ENCODE measurements at places on chromosomes 2 and 18.

- no peak for DNase-seq
Observed at GRCh38 chr2:187390891-187391290, 57.2 kb downstream of the CALCRL start.

DNA sequence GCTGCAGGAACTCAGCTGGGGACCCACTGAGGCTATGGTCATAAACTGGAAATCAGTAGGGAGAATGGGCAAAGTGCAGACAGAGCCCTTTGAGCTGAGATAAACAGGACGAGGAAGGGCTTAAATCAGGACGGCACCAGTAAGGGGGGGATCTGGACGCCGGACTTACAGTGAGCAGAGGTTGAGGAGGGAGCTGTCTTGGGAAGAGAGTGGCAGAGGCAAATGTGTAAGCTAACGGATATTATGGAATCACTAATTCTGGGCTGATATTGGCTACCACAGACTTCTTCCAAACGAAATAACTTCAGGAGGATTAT lies 539 bp downstream of the CYP27A1 start:
- peak; percentile 25 for DNase-seq

- no peak for DNase-seq
Observed at GRCh38 chr18:77144451-77145118, 12.0 kb upstream of the MBP start.

GRCh38 chr2:19362094-19362754 lies 3.8 kb upstream of the OSR1 start:
- no peak for DNase-seq

GRCh38 chr2:99852956-99853355 lies 289.4 kb downstream of the AFF3 start:
- DNase-seq, result no peak

GRCh38 chr2:173991856-173992588 lies 26.8 kb upstream of the SP3 start:
- no peak for DNase-seq

DNA sequence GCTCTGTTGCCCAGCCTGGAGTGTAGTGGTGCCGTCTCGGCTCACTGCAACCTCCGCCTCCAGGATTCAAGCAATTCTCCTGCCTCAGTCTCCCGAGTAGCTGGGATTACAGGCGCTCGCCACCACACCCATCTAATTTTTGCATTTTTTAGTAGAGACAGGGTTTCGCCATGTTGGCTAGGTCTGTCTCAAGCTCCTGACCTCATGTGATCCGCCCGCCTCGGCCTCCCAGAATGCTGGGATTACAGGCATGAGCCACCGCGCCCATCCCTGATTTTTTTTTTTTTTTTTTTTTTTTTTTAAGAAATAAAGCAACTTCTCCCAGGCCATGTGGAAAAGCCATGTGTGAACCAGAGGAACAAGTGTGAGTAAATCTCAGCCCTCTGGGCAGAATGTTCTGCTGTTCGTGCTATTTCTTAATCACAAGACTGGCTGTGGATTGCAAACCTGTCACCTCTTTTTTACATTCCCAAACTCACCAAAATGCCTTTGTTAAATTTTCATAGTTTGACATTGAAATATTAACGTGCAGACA lies 6.4 kb upstream of the SH3BP4 start:
- DNase-seq, result no peak

- DNase-seq, result no peak
Observed at GRCh38 chr2:215777465-215778044, 235.8 kb downstream of the MREG start.

DNA sequence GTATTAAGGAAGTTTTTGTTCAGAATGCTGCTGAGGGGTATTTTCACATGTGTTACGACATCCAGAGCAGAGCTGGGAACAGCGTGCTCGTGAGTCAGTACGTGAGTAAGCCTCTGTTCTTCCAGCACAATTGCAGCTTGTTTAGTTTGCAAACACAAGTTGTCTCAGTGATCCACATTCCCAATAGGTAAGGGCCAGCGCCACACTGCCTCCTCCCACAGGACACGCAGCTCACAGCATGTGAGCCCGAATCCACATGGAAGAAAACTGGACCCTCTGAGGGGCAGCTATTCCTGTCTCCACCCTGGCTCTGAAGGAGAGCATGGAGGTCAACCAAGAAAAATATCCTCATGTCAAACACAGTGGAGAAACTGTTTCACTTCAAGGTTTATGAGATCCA lies 173.9 kb upstream of the PID1 start:
- DNase-seq, result peak; percentile 34

DNA sequence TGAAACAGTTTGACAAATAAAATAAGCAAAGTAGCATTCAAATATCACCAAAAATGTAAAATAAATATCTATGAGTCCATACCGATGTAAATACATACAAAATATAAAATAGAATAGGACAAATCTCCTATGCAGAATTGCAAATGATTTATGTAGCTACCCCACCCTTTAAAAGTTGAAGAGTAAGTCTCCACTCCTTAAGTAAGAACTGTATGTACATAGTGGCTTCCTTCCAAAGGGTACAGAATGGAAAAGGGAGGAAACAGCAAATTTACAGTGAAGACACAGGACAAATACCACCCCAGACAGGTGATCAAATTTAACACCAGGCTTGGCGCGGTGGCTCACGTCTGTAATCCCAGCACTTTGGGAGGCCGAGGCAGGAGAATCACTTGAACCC lies 40.8 kb downstream of the COL5A2 start:
- DNase-seq, result no peak

DNA sequence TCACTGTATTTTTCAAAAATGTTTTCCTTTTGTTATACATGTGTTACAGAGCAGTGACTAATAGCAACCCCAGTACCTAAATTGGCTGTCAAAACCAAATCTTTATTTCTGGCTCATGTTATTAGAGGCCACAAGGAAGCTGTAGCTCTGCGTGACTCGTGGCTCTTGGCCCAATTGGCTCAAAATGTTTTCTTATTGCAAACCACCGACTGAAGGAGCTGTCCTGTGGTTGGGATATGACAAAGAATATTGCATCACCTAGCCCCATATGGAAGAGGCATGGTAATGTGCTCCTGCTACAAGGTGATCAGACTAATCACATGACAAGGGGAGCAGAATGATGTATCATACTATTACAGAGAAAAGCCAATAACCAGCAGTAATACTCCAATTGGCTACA lies 1058.5 kb downstream of the CBLN2 start:
- DNase-seq, result no peak

- no peak for DNase-seq
Observed at GRCh38 chr2:228819701-228820100, 451.4 kb downstream of the PID1 start.

GRCh38 chr2:111225856-111226255 lies 105.1 kb downstream of the BCL2L11 start:
- no peak for DNase-seq

GRCh38 chr2:206981739-206982340 lies 42.5 kb downstream of the CPO start:
- peak; percentile 94 for DNase-seq

DNA sequence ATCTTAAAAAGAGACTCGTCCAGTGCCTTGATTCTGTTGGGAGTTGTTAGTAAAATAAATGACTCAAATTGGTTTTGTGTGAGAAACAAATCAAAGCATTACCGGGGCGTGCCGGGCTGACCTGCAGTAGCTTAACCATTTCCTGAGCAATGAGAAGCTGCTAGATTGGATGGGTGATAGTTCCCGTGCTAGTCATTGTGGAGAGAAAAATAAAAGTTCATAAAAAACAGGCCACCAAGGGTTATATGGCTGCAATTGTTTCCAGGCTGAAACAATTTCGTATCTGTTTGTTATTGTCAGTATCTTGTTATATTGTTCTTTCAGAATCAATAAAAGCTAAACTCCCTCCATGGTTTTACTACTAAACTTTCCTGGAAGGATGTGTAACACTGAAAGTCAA lies 314.4 kb downstream of the MTX2 start:
- no peak for DNase-seq

- DNase-seq, result no peak
Observed at GRCh38 chr2:106147159-106147558, 46.9 kb downstream of the UXS1 start.

DNA sequence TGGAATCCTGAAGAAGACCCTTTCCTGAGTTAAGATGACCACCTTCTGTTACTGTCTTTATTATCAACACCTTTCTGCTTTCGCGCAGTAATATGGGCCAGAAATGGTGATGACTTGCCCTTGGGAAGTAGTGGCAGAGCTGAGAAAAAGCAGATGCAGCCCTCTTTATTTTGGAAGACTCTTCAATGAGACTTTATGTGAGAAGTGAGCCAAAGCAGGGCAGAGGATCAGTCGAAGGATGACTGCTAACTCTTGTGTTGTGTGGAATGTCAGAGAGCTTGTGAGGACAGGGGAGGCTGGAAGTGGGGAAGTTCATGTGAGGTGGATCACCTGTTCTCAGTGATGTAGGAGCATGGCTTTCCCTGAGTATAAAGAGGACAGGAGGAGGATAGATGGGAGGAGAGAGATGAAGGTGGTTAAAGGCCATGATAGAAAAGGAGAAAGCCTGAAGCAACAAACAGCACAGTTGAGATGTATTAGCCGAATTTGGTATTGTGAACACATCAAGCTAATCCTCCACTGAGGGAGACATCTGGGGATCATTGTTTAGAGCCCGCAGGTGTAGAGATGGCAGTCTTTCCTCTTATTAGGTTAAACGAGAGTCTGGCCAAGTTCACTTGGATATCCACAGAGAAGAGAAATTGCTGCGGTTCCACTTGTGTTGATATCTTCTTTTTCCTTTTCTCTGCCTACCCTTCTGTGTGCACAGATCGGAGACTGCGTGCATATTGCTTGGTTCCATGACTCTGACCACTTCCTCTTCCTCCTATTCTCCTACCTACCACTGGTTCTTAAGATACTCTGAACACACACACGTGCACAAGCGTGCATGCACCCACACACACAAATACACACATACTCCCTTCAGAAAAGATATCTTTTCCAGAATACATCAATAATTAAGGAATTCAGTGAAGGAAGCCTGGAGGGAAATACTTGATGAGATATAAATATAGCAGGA lies 67.4 kb downstream of the SLC9A2 start:
- no peak for DNase-seq

DNA sequence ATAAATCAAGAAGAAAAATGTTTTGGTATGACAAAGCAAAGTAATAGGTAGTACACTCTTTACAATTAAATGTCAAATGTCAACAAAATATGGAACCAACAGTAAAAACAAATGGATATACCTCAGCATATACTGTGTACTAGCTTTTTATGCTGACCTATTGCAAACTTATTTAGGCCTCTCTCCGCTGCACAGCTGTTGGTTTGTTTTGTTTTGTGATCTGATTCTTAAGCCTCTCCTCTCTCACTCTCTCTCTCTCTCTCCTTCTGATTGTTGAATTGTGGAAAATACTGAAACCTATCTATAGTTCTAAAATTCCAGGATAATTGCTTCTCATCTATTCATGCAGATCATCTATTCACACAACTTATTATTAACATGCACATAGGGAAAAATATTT lies 154.9 kb upstream of the ARHGAP28 start:
- DNase-seq, result no peak

- DNase-seq, result no peak
Observed at GRCh38 chr2:112168422-112169124, 30.4 kb downstream of the FBLN7 start.

- DNase-seq, result no peak
Observed at GRCh38 chr18:29531746-29532145, 1354.8 kb upstream of the CDH2 start.

DNA sequence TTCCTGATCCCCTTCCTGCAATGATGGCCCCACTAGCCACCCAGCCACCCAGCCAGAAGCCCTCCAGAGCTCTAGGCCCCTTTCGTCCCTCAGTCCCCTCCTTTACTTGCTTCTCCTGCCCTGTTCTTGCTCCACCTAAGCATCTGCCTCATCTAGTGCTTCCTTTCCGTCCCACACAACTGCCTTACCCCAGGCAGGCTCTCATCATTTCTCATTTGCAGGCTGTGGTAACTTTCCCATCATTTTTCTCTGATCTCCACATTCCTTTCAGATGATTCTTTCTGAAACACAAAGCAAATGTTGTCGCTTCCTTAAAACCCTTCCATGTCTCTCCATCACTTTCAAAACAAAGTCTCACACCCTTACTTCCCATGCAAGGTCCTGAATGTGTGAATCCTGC lies 459.8 kb downstream of the METTL4 start:
- DNase-seq, result no peak

- peak; percentile 65 for DNase-seq
Observed at GRCh38 chr2:61793389-61793836, 60.4 kb downstream of the FAM161A start.

GRCh38 chr18:56166914-56167313 lies 471.5 kb downstream of the TXNL1 start:
- no peak for DNase-seq

GRCh38 chr2:48760826-48761225 lies 5.3 kb upstream of the LHCGR start:
- DNase-seq, result no peak

DNA sequence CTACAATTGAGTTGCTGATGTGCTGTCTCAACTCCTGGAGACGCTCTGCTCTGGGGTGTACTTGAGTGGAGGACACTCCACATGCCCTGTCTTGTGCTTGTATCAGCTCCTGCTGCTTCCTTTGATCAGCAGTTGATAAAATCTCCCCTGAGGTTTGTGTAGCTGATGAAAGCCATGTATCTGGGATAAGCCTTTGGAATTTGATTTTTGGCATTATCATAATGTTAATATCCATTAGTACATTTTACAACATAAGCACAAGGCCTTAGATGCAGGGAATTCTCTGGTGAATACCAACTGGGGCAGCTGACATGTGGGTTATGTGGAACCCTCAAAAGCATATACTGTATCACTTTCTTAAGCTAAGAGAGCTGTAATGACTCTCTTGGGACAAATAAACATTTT lies 222.7 kb upstream of the ITGA4 start:
- DNase-seq, result no peak

DNA sequence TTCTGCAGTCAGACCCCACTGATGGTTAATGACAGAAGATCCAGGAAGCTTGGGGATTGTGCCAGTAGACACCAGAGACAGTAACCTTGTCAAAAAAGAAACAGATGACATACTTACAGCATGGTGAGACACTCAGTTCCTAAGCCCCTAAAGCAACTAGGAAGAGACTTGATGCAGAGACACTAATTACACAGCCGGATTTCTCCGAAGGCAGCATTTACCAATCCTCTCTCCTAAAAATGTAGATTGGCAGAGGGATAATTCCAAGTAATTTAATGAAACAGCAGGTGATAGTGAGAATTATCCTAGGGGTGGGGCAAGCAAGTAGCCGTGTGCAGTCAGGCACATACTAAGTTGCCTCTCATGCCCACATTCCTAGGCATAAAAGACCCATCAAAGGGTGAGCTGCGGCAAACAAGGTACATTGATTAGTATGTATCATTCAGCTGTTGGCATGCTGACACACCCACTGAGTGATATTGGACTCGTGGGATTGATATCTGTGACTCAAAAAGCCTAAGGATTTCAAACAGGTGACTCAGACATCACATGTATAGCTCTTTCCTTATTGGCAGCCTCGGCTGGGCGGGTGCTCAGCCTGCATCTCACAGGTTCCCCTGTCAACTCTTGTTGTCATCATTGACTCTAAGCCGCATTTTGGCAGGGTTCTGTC lies 296.7 kb upstream of the ATP5MC3 start:
- DNase-seq, result no peak

GRCh38 chr2:71609029-71609428 lies 155.7 kb downstream of the DYSF start:
- DNase-seq, result peak; percentile 18
